Adrenal gland (tissue), 19 donors: ENCODE measurements at places on chromosomes 7 and 10. TPM values are rescaled to one million over a fixed set of nuclear protein-coding genes. Genes with fewer than 3 reads are reported as not detected.

CACNA2D1 gene
- total RNA-seq, result 33.7 TPM

PGAM2 gene
- 30.1 TPM for total RNA-seq

DNA sequence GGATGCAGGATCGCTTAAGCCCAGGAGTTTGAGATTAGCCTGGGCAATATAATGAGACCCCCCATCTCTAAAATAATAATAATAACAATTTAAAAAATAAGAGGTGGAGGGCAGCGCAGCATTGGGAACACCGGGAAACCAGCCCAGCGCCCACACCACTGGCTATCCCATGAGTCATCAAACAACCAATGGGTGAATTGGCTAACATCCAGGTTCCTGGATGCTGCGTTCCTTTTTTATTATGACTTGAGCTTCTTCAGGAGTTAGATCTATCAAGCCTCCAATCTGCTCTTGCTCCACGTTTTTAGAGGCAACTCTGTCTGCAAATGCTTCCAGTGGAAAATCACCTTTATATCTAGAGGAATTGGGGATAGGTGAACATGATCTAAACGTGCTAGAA lies 10.0 kb upstream of the LRRC4 start:
- H3K36me3 ChIP-seq, result no peaks in the 10 kb centered on the region
- H3K27me3 ChIP-seq, result no peaks in the 10 kb centered on the region
- H3K4me1 ChIP-seq, result peaks cover 6% of the 10 kb centered on the region
- no peak overlapping the region for H3K27ac ChIP-seq
- DNase-seq, result peak; percentile 50

- no peaks in the 10 kb centered on the region for H3K27me3 ChIP-seq
- DNase-seq, result peak; percentile 16
- no peaks in the 10 kb centered on the region for H3K4me1 ChIP-seq
- H3K27ac ChIP-seq, result no peak overlapping the region
Observed at GRCh38 chr7:14761510-14762296, 140.8 kb downstream of the DGKB start.

- no peaks in the 10 kb centered on the region for H3K27me3 ChIP-seq
- H3K4me3 ChIP-seq, result no peak overlapping the region
- no peaks in the 10 kb centered on the region for H3K4me1 ChIP-seq
- DNase-seq, result no peak
- H3K36me3 ChIP-seq, result no peaks in the 10 kb centered on the region
Observed at GRCh38 chr10:15140698-15141097, 27.8 kb downstream of the NMT2 start.
